Dorsolateral prefrontal cortex (tissue), 122 donors: ENCODE measurements at places on chromosomes 13 and 19. TPM values are rescaled to one million over a fixed set of nuclear protein-coding genes. Genes with fewer than 3 reads are reported as not detected.

DNA sequence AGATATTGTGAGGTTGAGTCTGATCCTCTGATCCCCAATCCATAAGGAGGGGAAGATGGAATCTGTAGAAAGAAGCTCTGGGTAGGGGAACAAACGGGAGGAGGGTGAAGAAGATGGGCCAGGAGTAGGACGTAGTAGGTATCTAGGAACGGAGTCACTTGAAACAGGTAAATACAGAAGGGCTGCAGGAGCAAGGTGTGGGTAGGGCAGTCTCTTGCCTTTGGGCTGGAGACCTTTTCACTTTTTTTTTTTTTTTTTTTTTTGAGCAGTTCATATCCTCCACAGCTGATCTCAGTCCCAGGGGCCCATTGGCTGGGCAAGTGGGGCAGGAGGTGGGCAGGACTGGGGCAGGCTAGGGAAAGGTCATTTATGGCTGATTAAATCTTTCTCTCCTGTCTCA, 1.5 kb downstream of the BCKDHA start:
- no peak for DNase-seq

GRCh38 chr19:13109361-13110098, 6.9 kb upstream of the LYL1 start:
- DNase-seq: no peak

DNA sequence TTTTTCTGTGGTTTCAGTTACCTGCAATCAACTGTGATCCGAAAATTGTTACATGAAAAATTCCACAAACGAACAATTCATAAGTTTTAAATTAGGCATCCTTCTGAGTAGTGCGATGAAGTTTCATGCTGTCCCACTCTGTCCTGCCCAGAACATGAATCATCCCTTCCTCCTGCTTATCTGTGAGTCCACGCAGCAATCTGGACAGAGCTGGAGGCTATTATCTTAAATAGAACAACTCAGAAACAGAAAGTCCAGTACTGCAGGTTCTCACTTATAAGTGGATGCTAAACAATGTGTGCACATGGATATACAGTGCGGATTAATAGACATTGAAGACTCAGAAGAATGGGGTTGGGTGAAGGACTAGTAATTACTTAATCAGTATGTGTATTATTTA, 583.7 kb upstream of the SPRY2 start:
- no peak for DNase-seq

DNA sequence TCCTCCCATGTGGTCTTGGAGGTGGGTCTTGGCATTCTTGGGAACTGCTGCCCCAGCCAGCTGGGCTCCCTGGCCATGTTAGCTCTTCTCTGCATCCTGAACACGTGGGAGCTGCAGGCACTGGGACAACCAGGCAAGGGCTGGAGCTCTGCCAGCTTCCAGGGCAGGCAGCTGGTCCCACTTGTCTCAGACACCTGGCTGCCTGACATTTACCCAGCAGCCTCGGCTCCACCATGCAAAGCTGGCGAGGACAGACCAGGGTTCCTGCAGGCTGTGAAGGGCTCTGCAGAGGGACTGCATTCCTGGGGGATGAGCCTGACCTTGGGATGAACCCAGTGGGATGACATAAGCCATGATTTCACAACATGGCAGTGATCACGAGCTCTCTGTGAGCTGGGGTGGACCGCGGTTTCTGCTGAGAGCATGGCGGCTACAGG, 99.0 kb upstream of the TSHZ3 start:
- no peak for DNase-seq

DNA sequence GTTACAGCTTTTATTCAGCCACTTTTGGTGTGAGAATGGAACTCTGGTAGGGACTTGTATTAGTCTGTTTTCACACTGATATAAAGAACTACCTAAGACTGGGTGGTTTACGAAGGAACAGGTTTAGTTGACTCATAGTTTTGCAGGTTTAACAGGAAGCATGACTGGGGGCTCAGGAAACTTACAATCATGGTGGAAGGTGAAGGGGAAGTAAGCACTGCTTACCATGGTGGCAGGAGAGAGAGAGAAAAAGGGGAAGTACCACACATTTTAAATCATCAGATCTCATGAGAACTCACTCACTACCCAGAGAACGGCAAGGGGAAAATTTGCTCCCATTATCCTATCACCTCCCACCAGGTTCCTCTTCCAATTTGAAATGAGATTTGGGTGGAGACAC, 942.2 kb downstream of the PCDH17 start:
- DNase-seq: no peak

The BRME1 gene
- total RNA-seq: 8.6 TPM

GRCh38 chr13:113552786-113553434, 31.6 kb upstream of the TFDP1 start:
- DNase-seq: no peak

- no peak for DNase-seq
Measured at GRCh38 chr13:63516124-63516523, 2100.5 kb upstream of the PCDH20 start.

The CGB3 gene
- not detected for total RNA-seq

DNA sequence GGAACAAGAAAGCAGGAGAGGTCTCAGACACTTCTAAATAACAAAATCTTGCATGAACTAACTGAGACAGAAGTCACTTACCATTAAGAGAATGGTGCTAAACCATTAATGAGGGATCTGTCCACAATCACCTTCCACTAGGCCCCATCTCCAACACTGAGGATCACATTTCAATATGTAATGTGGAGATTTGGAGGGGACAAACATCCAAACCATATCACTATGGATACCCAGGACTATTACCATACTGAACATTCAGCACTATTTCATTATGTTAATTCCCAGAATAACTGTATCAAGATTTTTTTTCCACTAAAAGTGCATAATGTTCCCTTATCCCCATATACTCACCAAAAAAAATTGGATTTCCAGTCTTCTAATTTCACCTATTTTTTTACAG, 491.8 kb downstream of the LMO7 start:
- DNase-seq: no peak

DNA sequence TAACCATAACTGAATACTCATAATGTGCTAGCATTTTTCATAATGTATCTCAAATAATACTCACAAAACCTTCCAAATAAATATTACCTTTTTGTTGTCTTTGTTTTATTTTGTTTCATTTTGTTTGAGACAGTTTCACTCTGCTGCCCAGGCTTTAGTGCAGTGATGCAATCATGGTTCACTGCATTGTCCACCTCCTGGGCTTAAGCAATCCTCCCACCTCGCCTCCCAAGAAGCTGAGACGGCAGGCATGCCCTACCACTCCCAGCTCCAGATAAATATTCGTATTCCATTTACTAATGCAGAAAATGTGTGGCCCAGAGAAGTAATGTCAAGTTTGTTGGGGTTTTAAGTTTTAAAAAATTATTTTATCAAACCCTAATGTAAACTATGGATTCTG, 739.1 kb downstream of the GPC5 start:
- DNase-seq: no peak

The CHST8 gene
- total RNA-seq: 9.9 TPM

The IGFL1 gene
- total RNA-seq: not detected

GRCh38 chr19:47561440-47562057, 11.4 kb downstream of the ZNF541 start:
- DNase-seq: no peak

The DLEU7 gene
- 7.8 TPM for total RNA-seq

The CEACAM7 gene
- not detected for total RNA-seq

- DNase-seq: no peak
Measured at GRCh38 chr13:113272031-113272430, 25.0 kb upstream of the LAMP1 start.

GRCh38 chr13:76378767-76379166, 507.4 kb downstream of the KCTD12 start:
- DNase-seq: no peak

The SHC2 gene
- 66.4 TPM for total RNA-seq

The LIN37 gene
- 14.6 TPM for total RNA-seq

The KL gene
- 0.69 TPM for total RNA-seq

The ATP12A gene
- total RNA-seq: 0.20 TPM
